ENCODE measurements at places on chromosomes 6 and 20.

- no peak for DNase-seq
Measured at GRCh38 chr20:1718604-1719384, 61.2 kb upstream of the SIRPG start.

GRCh38 chr6:128483472-128484135 is 36.8 kb downstream of the PTPRK start:
- no peak for DNase-seq

- no peak for DNase-seq
Measured at GRCh38 chr6:116251568-116252384, 2.1 kb downstream of the TSPYL4 start.

DNA sequence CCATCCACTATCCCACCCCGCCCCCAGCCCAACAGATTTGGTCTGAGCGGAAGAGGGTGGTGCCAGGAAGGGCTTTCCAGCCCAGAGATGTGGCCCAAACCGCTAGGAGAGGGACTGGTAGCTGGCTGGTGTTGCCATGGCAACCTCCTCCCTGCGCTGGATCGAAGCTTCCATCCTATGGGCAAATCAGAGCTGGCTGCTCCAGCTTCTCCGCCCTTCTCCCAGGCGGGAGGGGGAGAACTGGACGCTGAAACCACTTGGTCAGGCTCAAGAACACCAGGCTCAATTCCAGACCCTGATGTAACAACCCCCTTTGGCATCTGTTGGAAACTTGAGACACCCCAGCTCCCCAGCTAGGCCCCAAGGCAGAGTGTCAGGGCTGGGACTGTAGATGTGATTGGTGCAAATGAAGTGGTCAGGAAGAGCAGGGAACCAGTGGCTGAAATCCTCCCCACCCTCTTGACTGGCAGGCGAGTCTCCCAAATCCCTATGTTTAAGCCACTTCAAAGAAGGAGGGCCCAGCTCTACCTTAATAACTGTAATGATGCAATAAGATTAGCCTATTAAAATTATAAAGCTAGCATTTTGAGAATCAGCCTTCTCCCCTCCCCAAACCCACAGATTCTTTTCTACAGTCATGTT is 4.2 kb downstream of the RIMS4 start:
- no peak for DNase-seq

- DNase-seq = no peak
Measured at GRCh38 chr20:35627121-35627520, 11.5 kb downstream of the SPAG4 start.

- DNase-seq = no peak
Measured at GRCh38 chr6:107841275-107841670, 17.2 kb upstream of the SCML4 start.

DNA sequence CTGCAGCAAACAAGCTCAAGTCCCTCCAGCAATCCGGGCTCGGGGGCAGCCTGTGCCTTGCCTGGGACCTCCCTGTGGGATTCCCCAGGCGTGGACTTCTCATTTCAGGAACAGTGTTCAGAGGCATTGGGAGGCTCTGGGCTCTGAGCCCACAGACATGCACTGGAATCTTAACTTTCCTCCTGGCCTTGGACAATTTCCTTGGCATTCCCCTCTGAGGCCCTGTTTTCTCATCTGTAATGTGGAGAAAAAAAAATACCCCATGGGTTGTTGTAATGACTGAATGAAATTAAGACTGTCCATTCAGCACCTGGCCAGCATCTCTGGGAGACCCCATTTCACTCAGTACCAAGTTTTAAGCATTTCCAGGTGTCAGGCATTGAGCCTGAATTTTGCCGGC is 17.6 kb downstream of the BPIFB4 start:
- DNase-seq = no peak
